ENCODE measurements at places on chromosomes 1 and 21. TPM values are rescaled to one million over a fixed set of nuclear protein-coding genes. Genes with fewer than 3 reads are reported as not detected.

CELA3A gene
- total RNA-seq, result not detected

TDRKH gene
- total RNA-seq, result 6.7 TPM

S100A3 gene
- 3.3 TPM for total RNA-seq

GRCh38 chr21:28993293-28993629, 584 bp upstream of the LTN1 start:
- DNase-seq, result no peak

GRCh38 chr1:163231385-163231784, 28.7 kb upstream of the RGS5 start:
- no peak for DNase-seq

GRCh38 chr1:109111386-109112055, 2.4 kb upstream of the ELAPOR1 start:
- DNase-seq, result no peak

DNA sequence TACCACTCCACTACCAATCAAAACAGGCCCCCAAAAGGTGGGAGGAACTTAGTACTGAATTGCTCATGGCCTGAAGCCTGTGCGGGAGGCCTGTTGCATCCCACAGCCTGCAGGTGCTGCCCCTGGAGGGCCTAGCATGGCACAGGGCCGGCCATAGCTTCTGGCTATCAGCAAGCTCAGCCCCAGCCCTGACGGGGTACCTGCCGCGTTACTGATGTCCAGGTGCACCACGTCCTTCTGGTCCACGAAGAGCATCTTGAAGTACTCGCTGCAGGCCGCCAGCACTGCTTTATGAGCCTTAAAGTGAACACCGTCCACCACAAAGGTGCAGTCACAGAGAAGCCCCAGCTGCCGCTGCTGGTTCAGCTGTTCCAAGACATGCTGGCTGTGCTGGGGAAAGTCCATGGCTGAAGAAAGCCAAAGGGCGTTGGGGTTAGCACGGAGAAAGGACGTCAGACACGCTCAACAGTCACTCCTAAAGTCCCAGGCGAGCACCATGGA, 27.8 kb downstream of the ZBTB17 start:
- DNase-seq, result peak; percentile 45

DNA sequence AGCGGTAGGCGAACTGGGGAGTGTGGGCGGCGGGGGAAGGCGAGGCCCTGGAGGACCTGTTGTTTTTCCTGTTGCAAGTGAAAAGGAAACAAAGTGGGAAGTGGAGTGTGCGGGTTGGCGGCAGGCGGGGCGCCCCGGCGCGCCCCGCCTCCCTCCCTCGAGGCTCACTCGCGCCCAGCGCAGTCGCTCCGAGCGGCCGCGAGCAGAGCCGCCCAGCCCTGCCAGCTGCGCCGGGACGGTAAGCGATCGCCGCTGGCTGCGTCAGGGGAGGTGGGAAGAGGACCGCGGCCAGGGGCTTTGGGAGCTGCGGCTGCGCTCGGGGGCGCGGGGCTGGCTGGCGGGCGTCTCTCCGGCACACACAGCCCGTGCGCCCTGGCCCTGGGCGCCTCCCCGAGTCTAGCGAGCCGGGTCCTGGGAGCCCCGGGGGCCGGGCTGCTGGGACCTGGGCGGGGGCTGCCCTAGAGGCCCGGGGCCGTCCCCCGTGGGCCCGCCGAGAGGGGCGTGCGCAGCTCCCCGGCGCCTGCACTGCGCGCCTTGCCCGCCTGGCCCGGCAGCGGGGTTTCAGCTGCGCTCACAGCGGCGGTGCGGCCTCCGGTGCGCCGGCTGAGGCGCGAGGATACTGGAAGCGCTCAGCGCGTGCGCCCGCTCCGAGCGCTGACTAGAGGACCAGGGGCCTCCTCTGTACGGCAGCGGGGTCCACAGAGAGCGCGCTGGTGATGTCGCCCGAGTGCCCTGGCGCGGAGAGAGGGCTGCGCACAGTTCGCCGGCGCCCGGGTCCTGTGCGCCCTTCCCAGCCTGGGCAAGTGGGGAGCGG, at the start of gene PIK3CD:
Gene PIK3CD (plus strand): TSS at position 167 of the 814 bp plus-strand sequence. CDS start 58,725 bp downstream, outside the sequence.
- peak; percentile 39 for DNase-seq

DNA sequence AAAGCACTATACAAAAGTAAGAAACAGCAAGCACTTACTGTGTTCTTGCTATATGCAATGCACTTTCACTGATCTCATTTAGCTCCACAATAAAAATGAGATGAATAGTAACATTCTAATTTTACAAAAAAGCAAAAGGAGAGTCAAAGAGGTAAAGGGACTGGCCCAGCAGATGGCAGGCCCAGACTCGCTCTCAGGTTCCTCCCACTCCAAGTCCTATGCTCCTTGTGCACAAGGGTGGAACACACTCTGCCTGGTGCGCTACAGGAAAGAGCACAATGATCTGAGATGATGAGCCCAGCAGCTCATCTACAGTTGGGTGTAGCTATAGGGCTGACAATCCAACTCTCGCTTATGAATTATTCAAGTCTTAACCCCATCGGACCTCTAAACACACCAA, 94.1 kb upstream of the LYST start:
- no peak for DNase-seq

DNA sequence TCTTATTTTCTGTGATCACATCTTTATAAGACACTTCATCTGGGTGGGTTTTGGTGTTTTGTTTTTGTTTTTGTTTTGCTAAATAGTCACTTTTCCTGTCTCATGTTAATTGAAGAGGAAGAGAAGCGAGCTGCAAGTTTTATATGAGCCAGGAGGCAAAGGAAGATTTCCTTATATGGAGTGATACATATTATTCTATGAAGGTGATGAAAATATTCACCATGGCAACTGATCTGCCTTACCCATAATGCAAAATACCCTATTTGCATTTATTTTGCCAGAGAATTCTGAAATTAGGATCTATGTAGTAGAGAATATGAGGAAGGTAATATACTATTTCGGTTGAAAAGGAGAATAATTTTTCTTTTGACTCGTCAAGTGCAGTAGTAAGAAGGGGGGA, 13.9 kb downstream of the CXADR start:
- DNase-seq, result no peak
